ENCODE measurements at places on chromosomes 7 and 10.

- DNase-seq: no peak
Measured at GRCh38 chr7:158067931-158068482, 519.6 kb downstream of the PTPRN2 start.

- no peak for DNase-seq
Measured at GRCh38 chr10:17472481-17473227, 18.3 kb upstream of the ST8SIA6 start.

- DNase-seq: no peak
Measured at GRCh38 chr7:5348134-5349004, 65.6 kb downstream of the SLC29A4 start.

DNA sequence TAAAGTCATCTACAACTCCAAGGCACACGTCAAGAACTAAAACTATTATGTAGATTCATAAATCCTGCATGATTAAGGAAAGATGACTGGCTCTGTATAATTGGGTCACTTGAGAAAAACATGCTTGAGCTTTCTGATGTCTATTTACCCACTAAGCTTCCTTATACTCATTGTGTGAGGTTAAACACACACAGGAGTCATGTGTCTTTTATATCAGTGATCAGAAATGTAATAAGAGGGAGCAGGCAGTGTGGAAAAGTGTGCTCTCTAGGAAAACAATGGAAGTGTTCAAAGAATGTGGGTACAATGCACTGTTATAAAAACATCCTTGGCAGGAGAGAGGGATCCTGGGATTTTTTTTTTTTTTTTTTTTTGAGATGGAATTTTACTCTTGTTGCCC, 108.6 kb upstream of the ARID5B start:
- DNase-seq: peak; percentile 21

All from mesenchymal stem cell (in vitro differentiated cells and primary cell).